ENCODE measurements at places on chromosomes 1 and 21. TPM values are rescaled to one million over a fixed set of nuclear protein-coding genes. Genes with fewer than 3 reads are reported as not detected.
A peak's percentile ranks its signal among the peaks of the same experiment; 100 is the strongest.

RNU1-1 gene
- under 0.01 TPM for total RNA-seq

- no peaks in the 10 kb centered on the region for H3K4me1 ChIP-seq
- no peak overlapping the region for H3K27ac ChIP-seq
- no peak for DNase-seq
- no peaks in the 10 kb centered on the region for H3K27me3 ChIP-seq
These were observed 47.2 kb upstream of the PRMT6 start for GRCh38 chr1:107009281-107009680.

DNA sequence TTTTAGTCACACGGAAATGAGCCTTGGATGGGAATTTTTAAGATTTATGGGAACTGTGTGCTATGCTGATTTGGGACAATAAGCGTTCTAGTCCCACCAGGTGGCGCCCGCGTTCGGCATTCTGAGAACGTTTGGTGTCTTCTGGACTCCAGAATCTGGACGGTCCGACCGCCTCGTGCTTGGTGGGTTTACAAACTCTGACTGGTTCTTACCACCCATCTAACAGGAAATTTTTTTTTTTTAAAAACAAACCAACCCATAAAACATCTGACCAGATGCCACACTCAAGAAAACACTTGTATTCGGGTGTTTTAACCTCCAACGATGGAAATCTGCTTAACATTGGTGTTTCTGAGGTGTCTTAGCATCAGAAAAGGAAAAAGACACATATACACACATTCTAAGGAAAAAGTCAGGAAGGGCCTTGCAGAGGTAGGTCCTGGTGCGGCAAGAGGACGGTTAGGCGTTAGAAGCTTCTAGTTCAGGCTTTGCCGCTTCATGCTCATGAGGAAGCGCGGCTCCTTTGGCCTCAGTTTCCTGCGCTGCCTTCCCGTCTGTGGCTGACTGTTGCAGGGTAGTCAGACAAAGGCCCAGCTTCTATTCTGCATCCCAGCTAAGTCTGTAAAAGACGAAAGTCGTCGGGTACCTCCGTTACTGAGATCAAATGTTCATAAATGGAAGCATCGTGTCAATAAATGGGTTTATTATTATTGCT is 814 bp upstream of the DYRK3 start:
- peak overlapping the region; percentile 79 for H3K27ac ChIP-seq
- no peaks in the 10 kb centered on the region for H3K27me3 ChIP-seq
- H3K4me3 ChIP-seq, result peak overlapping the region; percentile 88
- H3K4me1 ChIP-seq, result peaks cover 11% of the 10 kb centered on the region

DNM3 gene
- 0.35 TPM for total RNA-seq

All from gastrocnemius medialis (tissue), 4 donors.